ENCODE measurements at places on chromosomes 3 and 15.

- DNase-seq = no peak
Observed at GRCh38 chr3:51710631-51711351, 3.9 kb downstream of the GRM2 start.

GRCh38 chr3:15875016-15875689, 77.4 kb upstream of the ANKRD28 start:
- DNase-seq = no peak

DNA sequence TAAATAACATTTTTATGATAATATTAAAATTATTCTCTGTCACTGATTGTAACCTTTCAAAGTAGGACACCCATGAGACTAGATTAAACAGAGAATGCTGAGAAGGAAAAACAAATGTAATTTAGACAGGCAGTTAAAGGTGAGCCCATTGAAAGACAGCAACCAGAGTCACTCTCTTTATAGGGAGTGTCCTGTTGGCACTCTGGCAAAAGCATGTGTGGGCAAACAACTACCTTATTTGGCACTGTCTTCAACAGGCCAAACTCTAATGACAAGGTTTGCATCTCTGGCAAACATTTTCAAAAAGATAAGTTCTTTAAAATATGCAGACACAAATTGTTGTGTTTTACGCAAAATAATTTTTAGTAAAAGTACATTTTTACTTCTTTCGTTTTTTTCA, 29.8 kb downstream of the NFKBIZ start:
- no peak for DNase-seq

DNA sequence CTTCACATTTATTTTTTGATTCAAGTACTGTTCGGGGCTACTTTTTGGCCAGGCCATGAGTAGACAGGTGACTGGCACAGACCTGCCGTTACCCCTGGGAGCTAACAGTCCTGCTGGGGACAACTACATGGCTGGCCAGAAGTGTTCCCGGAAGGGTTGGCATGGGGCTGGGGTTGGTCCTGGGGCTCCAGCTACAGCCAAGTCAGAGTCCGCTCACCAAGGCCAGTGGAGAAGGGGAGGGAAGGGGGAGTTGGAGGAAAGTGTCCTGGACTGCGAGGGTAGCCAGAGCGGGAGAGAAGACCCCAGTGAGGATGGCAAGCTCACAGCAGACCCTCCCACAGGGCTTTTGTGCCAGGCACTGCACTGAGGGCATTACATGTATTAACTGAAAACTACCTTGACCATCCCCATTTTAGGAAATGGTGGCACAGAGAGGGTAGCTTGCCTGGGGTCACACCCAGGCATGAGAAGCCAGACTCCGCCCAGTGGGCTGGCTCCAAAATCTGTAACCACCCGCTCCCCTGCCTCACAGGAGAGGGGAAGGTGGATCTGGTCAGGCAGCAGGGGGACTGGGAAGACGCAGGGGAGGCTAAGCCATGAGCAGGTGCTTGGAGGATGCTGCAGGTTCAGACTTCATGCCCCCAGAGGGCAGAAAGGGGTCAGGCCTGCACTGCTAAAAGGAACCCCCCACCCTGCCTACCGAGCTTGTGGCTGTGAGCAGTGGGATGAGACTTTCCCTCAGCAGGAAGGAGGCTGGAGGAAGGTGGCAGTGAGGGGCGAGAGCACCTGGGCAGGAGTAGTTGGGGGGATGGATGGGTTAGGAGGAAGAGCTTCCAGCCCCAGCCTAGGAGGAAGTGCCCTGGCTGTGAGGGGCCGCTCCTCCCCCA, 38.3 kb upstream of the ESYT3 start:
- DNase-seq = no peak

- peak; percentile 59 for DNase-seq
Observed at GRCh38 chr15:91271565-91272153, 171.6 kb downstream of the SV2B start.

- DNase-seq = no peak
Observed at GRCh38 chr3:39910826-39911464, 101.5 kb downstream of the MYRIP start.

DNA sequence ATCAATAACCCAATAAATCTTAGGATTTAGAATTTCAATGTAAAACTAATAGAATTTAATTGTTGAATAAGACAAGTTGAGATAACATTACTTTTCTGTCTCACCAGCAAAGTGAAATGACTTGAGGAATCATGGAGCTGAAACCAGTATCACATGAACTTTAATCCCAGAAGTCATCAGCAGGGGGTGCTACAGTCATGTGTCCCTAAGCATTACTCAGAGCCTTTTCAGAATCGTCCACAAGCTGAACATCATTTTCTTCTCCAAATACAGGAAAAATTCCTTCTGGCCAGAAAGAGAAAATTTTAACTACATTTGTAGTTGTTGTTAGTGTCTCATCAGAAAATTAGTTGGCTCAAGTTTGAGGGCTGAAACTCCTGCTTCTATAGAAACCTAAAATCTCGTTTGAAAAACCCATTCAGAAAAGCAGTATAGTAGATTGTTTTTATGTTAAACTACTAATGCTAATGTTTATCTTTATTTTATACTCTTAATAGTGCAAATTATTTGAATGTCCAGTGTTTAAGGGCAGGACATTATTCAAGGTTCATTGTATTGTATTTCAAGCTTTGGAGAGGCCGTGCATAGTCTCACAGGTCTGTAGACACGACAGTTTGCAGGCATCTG, 384.1 kb downstream of the PLOD2 start:
- peak; percentile 12 for DNase-seq

- no peak for DNase-seq
Observed at GRCh38 chr3:4675704-4676103, 182.6 kb downstream of the ITPR1 start.

DNA sequence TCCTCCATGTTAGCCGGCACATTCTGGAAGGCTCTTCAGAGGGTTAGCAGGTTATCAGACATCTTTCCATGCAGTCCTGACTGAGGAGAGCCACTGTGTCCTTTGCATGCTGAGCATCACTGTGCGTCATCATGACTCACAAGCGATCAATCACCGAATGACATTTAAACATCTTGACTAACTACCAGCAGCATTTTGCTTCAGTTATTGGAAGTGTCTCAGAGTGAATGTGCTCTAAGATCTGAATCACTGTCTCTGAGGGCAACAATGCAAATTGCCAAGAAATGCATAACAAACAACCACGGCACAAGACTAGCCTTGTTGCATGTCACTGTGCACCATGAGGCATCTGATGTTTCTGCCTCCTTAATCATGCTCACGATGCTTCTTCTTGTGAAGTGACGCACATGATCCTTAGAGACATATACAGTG, 18.3 kb upstream of the ATP8B4 start:
- DNase-seq = peak; percentile 77

DNA sequence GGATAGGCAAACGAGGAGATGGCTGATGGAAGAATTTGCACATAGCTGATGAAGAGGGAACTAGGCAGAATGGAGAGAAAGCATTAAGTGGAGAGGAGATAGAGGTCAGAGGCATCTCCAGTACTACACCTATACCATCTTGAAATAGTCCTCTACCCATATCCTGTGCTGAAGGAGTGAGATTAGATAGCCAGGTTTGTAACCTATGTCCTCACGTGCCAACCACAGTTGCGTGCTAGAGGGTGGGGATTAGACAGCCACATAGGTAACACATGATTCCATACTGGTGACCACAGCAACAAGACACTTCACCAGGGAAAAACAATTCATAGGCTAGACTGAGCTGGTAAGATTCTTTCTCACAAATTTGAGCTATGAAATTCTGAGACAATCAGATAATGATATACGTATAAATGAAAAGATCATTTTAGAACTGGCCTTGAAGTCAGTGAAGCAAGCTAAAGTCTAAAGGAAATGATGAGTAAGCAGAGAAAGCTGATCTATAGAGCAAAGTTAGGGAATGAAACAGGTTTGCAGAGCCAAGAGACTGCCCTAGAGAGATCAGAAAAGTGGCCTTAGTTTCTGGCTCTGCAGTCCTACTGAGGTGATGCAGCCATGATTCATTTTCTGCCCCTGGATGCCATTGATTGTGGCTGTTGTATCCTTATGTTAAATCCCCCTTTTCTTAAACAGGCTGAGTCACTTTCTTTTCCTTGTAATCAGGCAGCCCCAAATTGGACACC, 17.7 kb downstream of the MYNN start:
- no peak for DNase-seq

- peak; percentile 18 for DNase-seq
Observed at GRCh38 chr15:23565395-23566070, at the start of gene MKRN3. Gene MKRN3, plus strand, starts transcription at chr15:23565674. Its CDS starts 109 bp downstream, at chr15:23565783.

DNA sequence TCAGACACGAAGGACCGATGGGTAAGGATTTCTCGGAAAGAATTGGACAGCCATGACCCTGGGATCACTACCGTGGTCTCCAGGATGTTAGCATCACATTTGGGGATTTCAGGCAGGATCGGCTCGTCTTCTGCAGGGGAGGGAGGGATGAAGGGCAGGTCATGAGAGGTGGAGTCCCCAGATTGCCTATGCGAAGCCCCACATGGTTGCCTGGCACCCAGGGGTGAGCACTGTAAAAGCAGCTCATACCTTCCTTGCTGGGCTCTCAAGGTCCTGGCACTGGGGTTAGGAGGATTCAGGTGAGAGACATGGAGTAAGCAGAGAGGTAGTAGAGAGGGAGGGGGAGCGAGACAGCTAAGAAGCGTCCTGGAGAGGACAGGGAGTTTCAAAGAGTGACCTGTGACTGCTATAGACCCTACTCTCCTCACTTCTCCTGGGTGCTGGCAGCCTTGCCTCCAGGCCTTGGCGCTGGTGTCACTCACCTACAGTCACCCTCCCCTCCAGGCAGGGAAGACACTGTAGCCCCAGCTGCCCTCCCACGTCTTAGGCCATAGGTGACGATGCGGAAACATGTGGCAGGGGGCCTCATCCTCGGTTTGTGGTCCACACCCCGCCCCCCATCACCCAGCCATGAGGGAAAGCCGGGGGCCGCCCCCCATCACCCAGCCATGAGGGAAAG, 15.0 kb upstream of the EHD4 start:
- no peak for DNase-seq

GRCh38 chr15:53114960-53115359, 324.8 kb upstream of the ONECUT1 start:
- DNase-seq = no peak

GRCh38 chr15:88221836-88222235, 34.7 kb downstream of the NTRK3 start:
- no peak for DNase-seq

- DNase-seq = peak; percentile 61
Observed at GRCh38 chr15:90209591-90209990, 8.5 kb downstream of the SEMA4B start.

DNA sequence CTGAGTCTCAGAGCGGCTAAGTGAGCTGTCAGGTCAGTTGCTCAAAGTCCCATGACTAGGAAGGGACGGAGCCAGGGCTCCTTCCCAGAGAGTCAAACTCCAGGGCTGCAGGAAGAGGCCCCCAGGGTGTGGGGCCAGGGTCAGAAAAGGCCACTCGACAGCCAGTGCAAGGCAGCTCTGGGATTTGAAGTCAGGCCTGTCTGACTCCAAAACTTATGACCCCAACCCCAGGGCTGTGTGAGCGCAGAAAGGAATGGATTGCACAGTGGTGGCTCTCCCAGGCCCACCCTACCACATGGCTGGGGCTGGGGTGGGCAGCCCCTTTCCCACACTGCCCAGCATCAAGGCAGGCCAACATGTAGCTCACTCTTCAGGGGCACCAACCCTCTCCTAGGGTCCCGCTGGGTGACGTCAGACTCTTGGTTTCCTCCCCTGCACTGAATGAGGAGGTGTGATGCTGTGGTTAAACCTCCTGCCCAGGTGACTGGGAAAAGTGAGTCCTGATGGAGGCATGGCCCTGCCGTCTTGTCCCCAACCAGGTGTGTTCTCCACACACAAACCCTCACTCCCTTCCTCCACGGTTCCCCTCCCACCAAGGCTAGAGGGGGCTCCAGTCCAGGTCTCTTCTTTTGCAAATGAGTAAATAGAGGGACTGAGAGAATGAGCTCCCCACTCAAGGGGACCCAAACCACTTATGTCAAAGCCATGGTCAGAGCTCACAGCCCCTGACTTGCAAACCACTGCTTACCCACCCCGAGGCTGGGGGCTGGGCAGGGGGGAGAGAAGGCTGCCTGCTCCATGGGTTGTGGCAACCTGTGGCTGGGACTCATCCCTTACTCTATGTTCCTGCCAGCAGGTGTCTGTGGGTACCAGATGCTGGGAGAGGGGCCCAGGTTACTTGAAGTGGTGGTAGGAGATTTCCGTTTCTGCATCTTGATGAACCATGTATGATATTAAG, 23.8 kb upstream of the CORO2B start:
- no peak for DNase-seq

GRCh38 chr15:87881026-87881425, 375.5 kb downstream of the NTRK3 start:
- no peak for DNase-seq

GRCh38 chr3:71407823-71408222, 175.7 kb downstream of the FOXP1 start:
- DNase-seq = no peak

- DNase-seq = no peak
Observed at GRCh38 chr3:157574531-157574930, 71.3 kb upstream of the VEPH1 start.

GRCh38 chr3:37935756-37936666, 54.6 kb upstream of the VILL start:
- DNase-seq = no peak

DNA sequence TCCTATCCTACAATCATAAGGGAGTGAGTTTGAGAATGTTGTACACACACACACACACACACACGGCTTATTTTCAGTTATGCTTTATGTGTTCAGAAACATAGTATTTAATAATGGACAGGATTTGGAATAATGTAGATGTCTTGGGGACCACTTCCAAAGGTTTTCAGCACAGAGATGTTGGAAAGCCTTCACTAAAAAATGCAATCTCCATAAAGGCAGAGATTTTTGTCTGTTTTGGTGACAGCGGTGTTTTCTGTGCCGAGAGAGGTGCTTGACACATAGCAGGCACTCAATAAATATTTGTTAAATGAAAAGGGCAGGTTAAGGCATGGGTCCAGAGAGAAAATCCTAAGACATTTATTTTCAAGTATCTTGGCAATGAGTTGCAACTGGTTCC, 428.2 kb upstream of the RGMA start:
- no peak for DNase-seq

- no peak for DNase-seq
Observed at GRCh38 chr15:79221696-79222095, 60.8 kb upstream of the ANKRD34C start.

DNA sequence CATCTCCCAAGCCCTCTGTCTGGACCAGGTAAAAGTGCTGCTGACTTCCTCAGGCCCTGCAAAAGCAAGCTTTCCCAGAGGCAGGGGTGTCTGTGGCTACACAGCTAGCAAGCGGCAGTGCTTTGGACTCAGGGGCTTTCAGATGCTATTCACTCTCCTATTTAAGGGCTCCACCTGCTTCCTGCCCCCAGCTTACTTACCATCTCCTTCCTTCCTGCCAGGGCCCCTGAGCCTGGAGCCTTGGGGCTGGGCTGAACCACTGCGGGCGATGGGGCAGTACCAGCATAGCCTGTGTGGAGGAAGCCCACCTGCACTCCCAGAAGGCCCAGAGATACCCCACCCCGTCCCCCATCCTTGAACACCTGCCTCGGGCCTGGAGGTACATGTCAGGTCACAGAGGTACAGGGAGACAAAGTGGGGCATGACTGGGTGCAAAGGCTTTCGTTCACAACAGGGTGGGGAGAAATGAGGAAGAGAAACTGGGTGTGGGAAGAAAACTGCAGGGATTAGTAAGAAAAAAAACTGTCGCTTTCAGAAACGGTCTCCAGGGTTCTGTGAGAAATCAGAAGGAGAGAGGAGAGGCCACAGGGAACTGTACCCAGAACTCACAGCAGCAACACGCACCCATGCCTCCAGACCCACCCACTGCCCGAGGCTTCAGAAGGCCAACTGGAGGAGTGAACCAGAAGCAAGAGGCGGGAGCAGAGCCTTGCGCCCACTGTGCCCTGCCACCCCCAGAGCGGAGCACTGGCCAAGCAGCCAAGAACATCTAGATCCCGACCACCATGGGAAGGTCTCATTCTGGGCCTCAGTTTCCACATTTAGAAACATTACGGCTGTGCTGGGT, 49.5 kb downstream of the CCDC12 start:
- DNase-seq = peak; percentile 28

GRCh38 chr15:40104296-40104864, 4.3 kb downstream of the BMF start:
- no peak for DNase-seq

All from activated CD4-positive, alpha-beta T cell treated with anti-CD3 and anti-CD28 coated beads, Interleukin-2, Interleukin-4, amounts not matched to agents 100 ng/mL and 50 ng/mL, durations not matched to agents 16 hours and 8 hours (primary cell).